NCI-H146 (cell line): ENCODE measurements at places on chromosomes 6 and 20.

DNA sequence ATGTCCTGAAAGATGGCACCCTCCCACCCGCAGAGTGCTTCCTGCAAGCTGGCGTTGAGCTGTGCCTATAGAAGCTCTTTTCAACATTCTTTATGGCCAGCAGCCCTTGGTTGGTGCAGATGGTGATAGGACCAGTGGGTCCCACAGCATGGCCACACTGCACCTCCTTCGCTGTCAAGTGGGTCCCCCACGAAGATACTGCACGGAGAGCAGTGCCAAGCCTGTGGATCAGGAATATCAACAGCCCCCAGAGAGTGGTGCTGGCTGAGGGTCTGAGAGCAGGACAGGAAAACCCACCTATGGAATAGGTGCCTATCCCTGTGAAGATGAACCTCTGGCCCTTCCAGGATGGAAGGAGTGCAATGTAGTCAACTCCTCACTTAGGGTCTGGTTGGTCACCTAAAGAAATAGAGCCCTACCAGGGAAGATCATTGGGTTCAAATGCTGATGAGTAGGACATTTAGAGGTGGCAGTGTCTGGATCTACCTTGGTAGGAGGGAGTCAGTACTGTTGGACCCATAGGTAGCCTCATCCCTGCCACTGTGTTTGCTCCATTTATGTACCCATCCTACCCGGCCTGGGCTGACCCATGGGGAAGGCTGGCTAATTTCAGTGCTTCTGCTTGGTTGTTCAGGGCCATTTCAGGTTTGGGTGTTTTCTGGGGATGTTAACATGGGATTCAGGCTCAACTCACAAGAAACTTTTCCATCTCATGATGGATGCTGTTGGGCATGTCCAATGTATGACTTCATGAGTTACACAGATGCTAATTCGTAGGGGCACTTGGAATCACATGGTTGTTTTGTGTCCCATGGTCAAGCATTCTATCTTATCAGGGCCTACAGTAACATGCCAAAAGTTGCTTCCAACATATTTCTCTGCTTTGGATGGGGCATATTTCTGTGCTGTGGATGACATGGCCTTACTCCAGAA is 33.4 kb upstream of the MICB start:
- DNase-seq: no peak

DNA sequence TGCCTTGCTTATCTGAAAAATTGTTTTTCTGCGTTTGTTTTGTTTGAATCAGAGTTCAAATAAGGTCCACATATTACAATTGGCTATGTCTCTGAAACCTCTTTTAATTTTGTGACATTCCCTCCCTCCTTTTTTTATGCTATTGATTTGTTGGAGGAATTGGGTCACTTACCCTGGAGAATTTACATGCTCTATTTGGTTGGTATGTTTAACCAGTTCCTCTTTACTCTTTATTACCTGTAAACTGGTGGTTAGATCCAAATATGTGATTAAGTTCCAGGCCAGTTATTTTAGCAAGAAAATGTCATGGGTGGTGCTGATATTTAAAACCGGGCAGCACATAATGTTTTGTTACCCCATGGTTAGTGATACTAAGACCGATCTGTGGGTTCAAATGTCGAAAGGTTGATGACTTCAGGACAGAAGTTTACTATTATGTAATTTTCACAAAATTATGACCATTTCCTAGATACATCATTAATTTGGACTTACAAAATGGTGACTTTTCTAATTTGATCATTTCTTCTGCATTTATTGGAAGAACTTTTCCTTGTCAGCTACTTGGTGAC is 77.3 kb downstream of the KIZ start:
- no peak for DNase-seq

DNA sequence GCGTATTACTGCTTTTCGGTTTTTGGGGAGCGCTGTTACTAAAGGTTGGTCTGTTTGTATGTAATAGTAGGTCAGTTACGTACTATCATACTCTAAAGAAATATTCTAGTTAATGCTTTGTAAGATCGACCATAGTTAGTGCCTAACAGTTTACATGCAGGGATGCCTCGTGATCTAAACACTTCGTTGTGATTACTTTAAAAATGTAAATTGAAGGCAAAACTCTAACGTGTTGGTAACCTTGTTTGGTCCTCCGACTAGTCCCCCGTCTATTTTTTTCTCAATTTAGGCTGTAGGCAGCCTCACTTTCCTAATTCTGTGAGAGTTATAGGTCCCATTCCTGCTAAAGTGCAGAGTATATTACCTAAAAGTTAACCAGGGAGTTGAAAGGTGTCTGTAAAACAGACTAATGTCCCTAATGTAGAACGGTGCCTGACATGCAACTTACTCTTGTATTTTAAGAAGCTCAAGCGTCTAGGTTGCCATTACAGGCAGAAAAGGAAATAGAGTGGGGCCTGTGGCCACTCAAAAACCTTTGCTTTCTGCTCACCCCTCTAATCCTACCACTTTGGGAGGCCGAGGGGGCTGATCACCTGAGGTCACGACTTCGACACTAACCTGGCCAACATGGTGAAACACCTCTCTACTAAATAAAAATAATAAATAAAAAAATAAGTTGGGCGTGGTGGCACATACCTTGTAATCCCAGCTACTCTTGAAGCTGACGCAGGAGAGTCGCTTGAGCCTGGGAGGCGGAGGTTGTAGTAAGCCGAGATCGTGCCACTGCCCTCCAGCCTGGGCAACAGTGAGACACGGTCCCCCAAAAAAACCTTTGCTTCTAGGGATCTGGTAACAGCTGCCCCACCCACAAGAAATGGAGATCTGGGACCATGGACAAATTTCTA is 37.8 kb downstream of the HFE start:
- peak; percentile 46 for DNase-seq

- DNase-seq: no peak
Observed at GRCh38 chr6:20486641-20487040, 47.6 kb upstream of the CDKAL1 start.

GRCh38 chr6:88115307-88115706 is 50.8 kb downstream of the CNR1 start:
- DNase-seq: no peak

- DNase-seq: no peak
Observed at GRCh38 chr6:8182902-8183665, 80.7 kb upstream of the EEF1E1 start.

GRCh38 chr20:58864346-58864745 is 11.8 kb downstream of the GNAS start:
- no peak for DNase-seq

DNA sequence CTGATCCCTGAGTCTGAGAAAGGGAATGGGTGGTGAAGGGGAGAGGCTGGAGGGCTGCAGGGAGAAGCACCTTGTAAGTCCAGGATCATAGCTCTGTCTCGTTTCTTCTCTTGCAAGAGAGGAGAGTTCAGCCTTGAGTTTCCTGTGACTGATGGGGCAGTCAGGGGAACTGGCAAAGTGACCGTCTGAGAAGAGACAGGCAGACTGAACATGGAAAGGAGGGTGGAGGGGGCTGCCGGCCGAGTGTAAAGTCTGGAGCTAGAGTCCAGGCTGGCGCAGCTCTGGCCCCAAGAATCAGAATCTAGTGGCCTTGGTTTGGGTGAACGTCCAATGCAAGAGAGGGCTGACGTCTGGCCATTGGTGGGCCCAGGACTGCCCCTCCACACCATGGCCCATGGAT is 72.5 kb downstream of the TCP11 start:
- no peak for DNase-seq

GRCh38 chr6:111871207-111871606 is 2.0 kb downstream of the FYN start:
- DNase-seq: no peak

DNA sequence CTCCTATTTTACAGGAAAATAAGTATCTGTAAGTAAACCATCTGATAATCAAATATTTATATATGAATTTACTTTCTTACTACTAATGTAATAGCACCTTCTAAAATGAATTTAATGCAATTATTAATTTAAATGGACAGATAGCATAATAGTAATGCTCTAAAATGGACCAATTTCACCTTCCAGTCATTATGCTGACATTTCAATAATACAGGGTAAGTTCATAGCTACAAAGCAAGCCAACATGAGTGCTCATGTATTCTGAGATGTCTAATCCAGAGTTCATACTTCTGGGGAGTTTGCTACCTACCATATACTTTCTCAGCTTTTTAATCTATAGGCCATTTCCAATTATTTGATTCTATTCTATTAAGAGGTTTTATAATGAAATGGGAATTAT is 11.6 kb downstream of the ENPP5 start:
- no peak for DNase-seq

GRCh38 chr6:33925936-33926335 is 122.1 kb upstream of the MLN start:
- peak; percentile 53 for DNase-seq

GRCh38 chr6:128346569-128346968 is 173.8 kb downstream of the PTPRK start:
- DNase-seq: no peak

GRCh38 chr20:36315545-36316351 is 9.6 kb downstream of the DLGAP4 start:
- peak; percentile 15 for DNase-seq

- no peak for DNase-seq
Observed at GRCh38 chr6:28565823-28566526, 40.3 kb downstream of the GPX5 start.

- no peak for DNase-seq
Observed at GRCh38 chr6:8079126-8079525, 14.9 kb upstream of the BLOC1S5 start.

DNA sequence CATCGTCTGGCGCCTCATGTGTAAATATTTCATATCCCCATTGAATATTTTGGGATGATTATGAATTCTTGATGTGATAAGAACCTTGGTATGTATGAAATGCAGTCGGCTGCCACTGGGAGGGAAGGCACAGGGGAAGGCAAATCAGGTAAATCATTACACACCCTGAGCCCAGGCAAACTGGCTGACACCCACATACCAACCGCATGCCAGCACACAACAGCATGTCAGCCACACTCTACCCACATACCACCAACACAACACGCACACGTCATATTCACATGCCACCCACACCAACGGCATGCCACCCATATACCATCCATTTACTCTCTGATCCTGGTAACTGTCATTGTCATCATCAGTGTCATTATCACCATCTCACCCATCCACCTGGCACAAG is 28.3 kb upstream of the MDGA1 start:
- DNase-seq: no peak

- no peak for DNase-seq
Observed at GRCh38 chr20:62590309-62591121, 51.8 kb upstream of the SLCO4A1 start.

- DNase-seq: no peak
Observed at GRCh38 chr6:6503191-6503590, 85.3 kb upstream of the LY86 start.

- no peak for DNase-seq
Observed at GRCh38 chr6:7672066-7673062, 53.5 kb upstream of the BMP6 start.

GRCh38 chr6:101393829-101394251 is 332 bp downstream of the GRIK2 start:
- DNase-seq: peak; percentile 72

GRCh38 chr6:26604026-26604425 is 7.3 kb downstream of the ABT1 start:
- no peak for DNase-seq
